ENCODE measurements at places on chromosomes 2 and 18. TPM values are rescaled to one million over a fixed set of nuclear protein-coding genes. Genes with fewer than 3 reads are reported as not detected.

DNA sequence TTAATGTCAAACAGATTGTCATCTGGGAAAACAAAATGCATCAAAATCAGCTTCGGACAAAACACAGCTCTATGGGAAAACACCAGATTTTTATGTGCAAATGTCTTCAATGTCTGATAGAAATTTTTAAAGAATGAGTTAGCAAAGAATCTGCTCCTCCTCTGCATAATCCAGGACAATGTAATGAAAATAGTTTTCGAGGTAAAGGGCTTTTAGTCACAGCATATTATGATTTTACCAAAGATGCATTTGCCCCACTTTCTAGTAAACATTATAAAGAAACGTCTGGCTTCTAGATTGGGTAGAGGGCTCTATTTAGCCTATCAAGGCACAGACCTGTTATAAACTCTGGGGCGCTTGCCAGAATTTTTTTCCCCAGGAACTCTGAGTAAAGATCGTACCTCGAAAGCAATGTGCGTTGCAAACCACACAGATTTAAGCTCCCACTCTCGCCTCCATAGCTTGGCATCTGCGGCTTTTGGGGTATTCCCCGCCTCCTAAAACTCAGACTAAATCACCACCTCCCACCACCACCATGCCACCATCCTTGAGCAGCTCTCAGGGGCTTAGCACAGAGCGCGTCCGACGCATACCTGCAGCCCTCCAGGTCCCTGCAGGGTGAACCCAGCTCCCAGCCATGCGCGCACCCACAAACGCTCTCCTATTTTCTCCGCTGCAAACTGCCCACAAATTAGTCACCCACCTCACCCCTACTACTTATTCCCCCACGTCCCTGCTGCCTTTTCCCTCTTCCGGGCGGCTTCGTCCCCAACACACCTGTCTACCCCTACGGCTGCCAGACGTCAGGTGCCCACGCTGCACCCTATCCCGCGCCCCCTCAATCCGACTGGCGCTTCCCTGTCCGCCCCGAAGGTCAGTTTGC is 829 bp downstream of the ACVR1C start:
- peak; percentile 27 for DNase-seq

- DNase-seq = no peak
These were observed 64.5 kb upstream of the AMMECR1L start for GRCh38 chr2:127950264-127950663.

GRCh38 chr18:69383186-69383585 is 17.5 kb upstream of the DOK6 start:
- DNase-seq = no peak

DNA sequence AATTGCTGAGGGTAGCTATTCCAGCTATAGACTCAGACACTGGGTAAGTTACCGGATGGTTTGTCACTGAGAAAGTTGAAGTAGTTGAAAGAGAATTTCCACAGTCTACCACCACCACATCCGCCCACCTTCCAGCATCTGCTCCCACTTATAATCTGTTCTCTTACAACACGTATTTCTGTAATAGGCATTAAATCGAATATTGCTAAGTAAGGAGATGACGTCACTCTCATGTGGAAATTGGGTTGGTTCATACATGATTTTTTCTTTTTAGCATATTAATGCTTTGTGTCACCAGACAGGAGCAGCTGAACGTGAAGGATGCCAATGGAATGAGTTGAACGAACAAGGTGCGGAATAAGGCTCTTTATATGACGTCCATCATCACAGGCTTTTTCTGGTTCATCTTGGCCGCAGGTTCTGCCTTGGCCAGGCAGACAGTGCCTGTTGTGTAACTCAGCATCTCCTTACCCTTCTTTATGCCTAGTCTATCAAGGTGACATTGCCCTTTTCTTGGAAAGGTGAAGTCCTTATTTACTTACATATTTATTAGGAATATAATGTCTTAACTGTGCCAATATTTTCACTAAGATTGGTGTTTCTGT is 45.9 kb downstream of the THUMPD2 start:
- no peak for DNase-seq

CYP20A1 gene
- total RNA-seq = 13.5 TPM

ALLC gene
- total RNA-seq = not detected

- DNase-seq = no peak
These were observed 193.3 kb upstream of the KLHL14 start for GRCh38 chr18:32966141-32966540.

GRCh38 chr2:73088211-73088610 is 16.7 kb upstream of the SFXN5 start:
- DNase-seq = no peak

GRCh38 chr18:8744038-8744437 is 38.7 kb downstream of the MTCL1 start:
- DNase-seq = no peak

ICOS gene
- not detected for total RNA-seq

Data from G401 (cell line).